ENCODE measurements at places on chromosomes 13 and 19. TPM values are rescaled to one million over a fixed set of nuclear protein-coding genes. Genes with fewer than 3 reads are reported as not detected.

Gene NLRP12
- not detected for total RNA-seq

Gene RASGRP4
- total RNA-seq = 5.9 TPM

Gene PALM
- 0.18 TPM for total RNA-seq

Gene FGF22
- total RNA-seq = not detected

Gene IGLON5
- total RNA-seq = 0.18 TPM

Gene FUT1
- 0.23 TPM for total RNA-seq

Gene YJEFN3
- total RNA-seq = 10.7 TPM

Gene ZNF570
- 4.8 TPM for total RNA-seq

Gene THSD1
- 0.14 TPM for total RNA-seq

Gene RAB4B
- total RNA-seq = 26.4 TPM

Gene ZNF675
- 22.8 TPM for total RNA-seq

Gene CKM
- total RNA-seq = not detected

Gene ZNF560
- 0.25 TPM for total RNA-seq

Gene ANKRD10
- 91.8 TPM for total RNA-seq

DNA sequence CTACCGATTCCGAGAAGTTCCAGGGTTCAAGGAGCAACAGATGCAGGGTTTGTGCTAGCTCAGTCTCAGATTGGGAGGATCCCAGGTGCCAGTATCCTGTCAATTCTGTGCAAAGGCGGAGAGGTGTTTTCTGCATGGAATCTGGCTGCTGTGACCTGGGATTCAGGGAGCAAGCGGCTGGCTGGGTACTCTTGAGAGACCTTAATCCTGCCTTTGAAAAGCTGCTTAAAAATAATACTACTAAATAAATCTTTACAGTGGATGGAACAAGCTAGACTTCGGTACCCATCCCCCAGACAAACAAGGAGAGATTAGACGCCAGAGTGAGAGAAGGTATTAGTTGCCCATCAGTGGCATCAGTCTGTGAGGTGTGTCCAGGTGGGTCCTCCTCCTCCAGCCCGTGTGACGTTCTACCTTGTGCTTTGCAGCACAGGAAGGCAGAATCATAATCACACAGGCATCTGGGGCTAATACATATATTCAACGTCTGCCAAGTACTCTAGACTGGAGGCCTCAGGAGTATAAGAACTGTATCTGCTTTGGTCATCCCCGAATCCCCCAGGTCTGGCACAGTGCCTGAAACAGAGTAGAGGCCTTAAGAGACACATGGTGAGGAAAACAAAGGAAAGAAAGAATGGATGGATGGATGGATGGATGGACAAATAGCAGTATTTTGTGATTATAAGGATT, 230.6 kb downstream of the ZNF536 start:
- DNase-seq = no peak

- no peak for DNase-seq
These were observed 202.4 kb downstream of the KCTD12 start for GRCh38 chr13:76683854-76684253.

GRCh38 chr13:63085851-63086250, 1670.2 kb upstream of the PCDH20 start:
- no peak for DNase-seq

DNA sequence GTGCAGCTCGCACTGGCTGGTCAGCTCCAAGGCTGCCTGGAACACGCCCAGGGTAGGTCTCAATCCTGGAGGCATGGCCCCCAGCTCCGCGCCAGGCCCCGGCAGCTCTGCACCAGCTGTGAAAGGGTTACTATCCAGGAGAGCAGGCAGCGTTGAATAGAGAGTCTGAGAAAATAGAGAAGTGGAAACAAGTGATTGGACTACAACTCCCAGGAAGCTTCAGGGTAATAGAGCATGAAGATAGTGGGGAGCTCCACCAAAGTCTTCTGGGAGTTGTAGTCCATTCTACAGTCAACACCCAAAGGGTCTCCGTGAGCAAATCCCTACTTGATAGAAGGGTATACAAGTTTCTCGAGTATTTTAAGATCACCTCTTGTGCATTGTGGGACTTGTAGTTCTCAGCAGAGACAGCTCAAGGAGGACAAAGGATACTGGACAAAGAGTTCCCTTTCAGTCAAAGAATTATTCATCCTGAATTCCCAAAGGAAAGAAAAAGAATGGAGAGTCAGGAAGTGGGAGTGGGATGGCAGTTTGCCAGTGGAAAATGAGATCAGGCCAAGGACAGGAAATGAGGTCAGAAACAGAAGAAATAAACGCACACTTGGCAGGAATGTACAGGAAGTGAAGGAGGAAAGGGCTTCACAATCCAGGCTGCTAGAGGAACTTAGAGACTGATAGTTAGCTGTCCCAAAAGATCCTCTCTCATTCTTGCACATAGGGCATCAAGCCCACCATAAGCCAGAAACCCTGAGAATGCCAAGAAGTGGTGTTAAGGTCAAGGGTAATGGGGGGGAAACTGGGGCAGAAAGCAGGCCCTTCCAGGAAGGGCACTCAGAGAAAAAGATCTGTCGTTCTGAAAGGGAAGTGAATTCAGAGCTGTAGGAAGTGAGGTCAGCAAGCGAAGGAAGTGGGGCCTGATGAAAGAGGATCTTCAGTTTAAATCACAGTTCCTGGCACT, 5.5 kb upstream of the MAMSTR start:
- DNase-seq = peak; percentile 33

- DNase-seq = no peak
These were observed 224.8 kb downstream of the SPRY2 start for GRCh38 chr13:80116107-80116506.

DNA sequence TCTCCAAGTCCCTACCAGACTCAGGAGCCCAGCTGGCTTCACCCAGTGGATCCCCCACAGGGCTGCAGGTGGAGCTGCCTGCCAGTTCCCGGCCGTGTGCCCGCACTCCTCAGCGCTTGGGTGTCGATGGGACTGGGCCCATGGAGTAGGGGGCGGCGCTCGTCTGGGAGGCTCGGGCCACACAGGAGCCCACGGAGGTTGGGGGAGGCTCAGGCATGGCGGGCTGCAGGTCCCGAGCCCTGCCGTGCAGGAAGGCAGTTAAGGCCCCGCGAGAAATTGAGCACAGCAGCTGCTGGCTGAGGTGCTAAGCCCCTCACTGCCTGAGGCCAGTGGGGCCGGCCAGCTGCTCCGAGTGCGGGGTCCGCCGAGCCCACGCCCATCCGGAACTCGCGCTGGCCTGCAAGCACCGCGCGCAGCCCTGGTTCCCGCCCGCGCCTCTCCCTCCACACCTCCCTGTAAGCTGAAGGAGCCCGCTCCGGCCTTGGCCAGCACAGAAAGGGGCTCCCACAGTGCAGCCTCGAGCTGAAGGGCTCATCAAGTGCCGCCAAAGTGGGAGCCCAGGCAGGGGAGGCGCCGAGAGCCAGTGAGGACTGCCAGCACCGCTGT, 1771.1 kb downstream of the OLFM4 start:
- no peak for DNase-seq

- DNase-seq = peak; percentile 56
These were observed 175.9 kb downstream of the IRS2 start for GRCh38 chr13:109610517-109610916.

DNA sequence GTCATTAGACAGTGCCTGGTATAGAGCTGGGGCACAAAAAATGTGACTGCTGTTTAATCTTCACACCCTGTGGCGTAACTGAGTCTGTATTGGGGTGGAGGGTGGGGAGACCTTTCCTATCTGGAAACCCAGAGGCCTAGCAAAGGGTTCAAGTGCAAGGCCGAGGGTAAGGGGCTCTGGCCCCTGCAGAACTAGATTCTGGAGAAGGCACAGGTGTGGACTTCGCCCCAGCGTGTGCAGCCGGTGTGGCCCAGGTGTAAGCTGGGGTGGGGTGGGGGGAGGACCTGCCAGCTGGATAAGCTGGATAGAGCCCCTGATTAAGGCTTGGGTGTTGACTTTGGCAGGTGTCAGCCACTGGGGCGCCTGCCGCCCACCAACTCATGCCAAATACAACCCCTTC, 1.3 kb downstream of the RAB3D start:
- DNase-seq = no peak

GRCh38 chr19:5891572-5891937, 12.0 kb downstream of the NDUFA11 start:
- no peak for DNase-seq

GRCh38 chr19:19372656-19373416, 32.6 kb upstream of the GATAD2A start:
- DNase-seq = peak; percentile 56

DNA sequence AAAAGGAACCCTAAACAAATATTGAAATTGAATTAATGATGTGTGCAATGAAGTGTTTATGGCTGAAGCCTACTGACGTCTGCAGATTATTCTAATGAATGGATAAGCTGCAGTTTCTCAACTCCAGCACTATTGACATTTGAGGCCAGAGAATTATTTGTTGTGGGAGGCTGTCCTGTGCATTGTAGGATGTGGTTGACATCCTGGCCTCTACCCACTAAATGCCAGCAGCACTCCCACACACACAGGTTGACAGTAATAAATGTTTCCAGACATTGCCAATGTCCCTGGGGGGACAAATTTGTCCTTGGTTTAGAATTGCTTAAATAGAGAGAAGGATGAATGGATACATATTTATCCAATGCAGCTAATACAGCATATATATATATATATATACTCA, 19.2 kb upstream of the MYH14 start:
- no peak for DNase-seq

DNA sequence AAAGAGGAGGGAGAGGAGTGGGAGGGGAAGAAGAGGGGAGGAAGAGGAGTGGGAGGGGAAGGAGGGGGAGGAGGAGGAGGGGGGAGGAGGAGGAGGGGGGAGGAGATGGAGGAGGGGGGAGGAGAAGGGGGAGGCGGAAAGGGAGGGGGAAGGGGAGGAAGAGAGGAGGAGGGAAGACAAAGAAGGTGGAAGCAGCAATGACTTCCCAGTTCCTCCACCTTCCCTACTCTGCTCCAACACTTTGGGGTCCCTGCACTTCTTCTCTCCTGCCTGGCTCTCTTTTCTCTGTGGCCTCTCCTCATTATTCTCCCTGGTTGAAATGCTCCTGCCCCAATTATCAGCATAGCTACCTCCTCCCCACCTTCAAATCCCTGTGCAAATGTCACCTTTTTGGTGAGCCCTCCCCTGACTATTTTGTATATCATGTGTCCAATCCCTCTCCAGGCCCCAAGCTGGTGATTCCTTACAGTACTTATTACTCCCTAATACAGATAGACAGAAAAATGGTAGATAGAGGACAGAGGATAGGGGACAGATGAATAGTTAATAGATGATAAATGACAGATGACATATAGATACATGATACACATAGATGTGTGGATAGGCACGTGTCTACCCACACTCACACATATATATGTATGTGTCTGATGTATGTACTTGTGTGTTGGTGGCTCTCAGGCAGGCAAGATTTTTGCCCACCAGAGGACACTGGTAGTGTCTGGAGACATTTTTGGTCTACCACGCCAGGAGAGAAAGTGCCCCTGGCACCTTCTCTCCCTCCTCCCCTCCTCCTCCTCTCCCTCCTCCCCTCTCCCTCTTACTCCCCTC, 25.2 kb downstream of the NLRP9 start:
- DNase-seq = no peak

GRCh38 chr13:26022538-26023292, 29.1 kb downstream of the SHISA2 start:
- DNase-seq = no peak

GRCh38 chr13:81738364-81738763, 1397.4 kb upstream of the SPRY2 start:
- DNase-seq = no peak

- no peak for DNase-seq
These were observed 313.4 kb upstream of the DACH1 start for GRCh38 chr13:72180253-72180952.

DNA sequence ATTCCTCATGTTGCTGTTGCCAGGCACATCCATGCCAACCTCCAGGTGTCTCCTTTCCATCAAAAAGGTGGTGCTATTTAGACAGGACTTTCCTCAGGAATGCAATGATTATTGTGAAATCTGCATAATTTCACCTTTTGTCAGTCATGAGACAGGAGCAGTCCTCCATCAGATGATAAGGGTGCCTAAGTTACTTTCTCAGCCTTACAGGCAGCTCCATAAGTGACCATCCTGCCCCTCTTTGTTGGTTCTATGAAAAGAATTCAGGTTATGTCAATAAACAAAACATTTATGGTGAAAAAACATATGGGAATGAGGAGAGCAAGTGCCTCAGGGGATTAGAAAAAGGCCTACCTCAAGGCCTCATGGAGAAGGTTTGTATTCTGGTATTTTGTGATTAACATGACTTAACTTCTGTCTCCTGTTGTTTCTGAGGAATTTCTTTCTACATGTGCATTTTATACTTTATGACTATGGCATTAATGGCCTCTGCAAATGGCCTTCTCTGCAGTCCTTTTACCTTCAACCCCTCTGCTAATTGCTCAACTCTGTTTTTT, 110.3 kb upstream of the DIAPH3 start:
- no peak for DNase-seq

- no peak for DNase-seq
These were observed 875.4 kb downstream of the SLITRK6 start for GRCh38 chr13:84923831-84924230.

DNA sequence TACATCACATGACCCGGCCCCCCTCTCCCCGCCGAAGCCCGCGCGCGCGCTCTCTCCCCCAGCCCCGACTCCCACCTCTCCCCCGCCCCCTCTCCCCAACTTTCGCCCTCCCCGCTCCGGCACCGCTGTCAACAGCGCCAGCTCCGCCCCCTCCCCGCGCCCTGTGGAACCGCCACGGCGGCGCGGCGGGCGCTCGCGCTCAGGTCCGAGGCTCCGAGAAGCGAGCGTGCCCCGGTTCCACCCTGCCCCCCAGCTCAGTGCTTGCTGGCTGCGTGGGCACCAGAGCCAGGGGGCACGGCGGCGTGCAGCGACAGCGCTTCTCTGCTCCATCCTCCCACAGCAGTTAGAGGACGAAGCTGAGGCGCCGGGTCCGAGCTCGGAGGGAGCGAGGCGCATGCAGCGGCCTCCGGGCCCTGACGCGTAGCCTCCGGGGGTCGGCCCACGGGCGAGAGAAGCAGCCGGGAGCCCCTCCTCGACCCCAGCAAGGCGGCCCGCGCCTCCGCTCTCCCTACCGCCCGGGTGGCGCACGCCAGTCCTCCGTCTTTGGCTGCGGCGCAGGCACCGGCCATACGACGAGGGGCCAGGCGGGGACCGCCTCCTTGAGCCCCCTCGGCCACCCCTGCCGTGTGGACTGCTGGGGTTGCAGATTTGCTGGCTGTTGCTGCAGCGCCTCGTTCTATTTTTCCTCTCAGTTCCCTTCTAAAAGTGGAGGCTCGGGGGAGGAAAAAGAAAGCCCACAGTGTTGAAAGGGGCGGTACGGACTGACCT, 109.5 kb downstream of the KCNRG start:
- peak; percentile 95 for DNase-seq

DNA sequence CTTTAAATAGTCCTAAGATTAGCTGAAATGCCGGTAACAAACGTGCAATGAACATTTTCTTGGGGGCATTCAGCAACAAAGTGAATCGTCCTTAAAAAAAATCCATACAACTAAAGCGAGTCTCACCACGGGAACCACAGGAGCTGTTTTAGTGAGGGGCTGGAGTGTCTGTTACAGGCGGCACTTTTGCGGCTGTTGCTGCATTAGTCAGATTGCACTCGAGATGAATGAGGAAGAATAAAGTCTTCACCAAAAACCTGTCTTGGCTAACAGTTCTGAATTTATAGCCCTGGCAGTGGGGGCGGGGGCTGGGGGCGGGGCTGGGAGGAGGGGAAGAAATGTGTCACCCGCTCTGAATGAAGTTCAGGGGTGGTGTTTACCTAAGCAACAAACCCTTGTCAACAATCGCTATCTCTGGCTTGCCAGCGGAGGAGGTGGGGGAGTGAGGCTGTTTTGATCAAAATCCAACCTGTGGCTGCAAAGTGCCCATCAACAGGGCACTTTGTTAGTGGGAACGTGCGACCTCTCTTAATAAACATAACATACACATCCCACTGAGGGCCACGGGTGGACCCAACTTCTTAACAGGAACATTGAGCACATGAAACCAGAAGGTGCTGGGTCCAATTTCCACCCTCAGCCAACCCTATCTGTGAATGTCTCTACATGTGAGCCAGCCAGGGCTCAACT, 44.5 kb downstream of the RFX2 start:
- peak; percentile 78 for DNase-seq

GRCh38 chr13:93951108-93951507, 528.4 kb downstream of the DCT start:
- DNase-seq = no peak
